ENCODE measurements at places on chromosomes 5 and 9. TPM values are rescaled to one million over a fixed set of nuclear protein-coding genes. Genes with fewer than 3 reads are reported as not detected.
A peak's percentile ranks its signal among the peaks of the same experiment; 100 is the strongest.

CCNJL gene
- total RNA-seq, result 1.1 TPM

PCDHA3 gene
- not detected for total RNA-seq

GRCh38 chr5:133396187-133396741 lies 216.1 kb downstream of the FSTL4 start:
- H3K36me3 ChIP-seq, result no peaks in the 10 kb centered on the region
- no peak overlapping the region for H3K27ac ChIP-seq
- peaks cover 3% of the 10 kb centered on the region for H3K27me3 ChIP-seq
- DNase-seq, result no peak
- no peaks in the 10 kb centered on the region for H3K4me1 ChIP-seq

- DNase-seq, result no peak
- peaks cover 7% of the 10 kb centered on the region for H3K36me3 ChIP-seq
- peaks cover 31% of the 10 kb centered on the region for H3K4me1 ChIP-seq
- peak overlapping the region; percentile 93 for H3K4me3 ChIP-seq
- H3K27me3 ChIP-seq, result no peaks in the 10 kb centered on the region
- H3K27ac ChIP-seq, result no peak overlapping the region
Observed at GRCh38 chr9:126862104-126862761, 1.8 kb downstream of the ZBTB34 start.

- H3K4me3 ChIP-seq, result no peak overlapping the region
- H3K27ac ChIP-seq, result no peak overlapping the region
- H3K27me3 ChIP-seq, result no peaks in the 10 kb centered on the region
- DNase-seq, result no peak
Observed at GRCh38 chr5:117327511-117327910, 752.9 kb upstream of the SEMA6A start.

DNA sequence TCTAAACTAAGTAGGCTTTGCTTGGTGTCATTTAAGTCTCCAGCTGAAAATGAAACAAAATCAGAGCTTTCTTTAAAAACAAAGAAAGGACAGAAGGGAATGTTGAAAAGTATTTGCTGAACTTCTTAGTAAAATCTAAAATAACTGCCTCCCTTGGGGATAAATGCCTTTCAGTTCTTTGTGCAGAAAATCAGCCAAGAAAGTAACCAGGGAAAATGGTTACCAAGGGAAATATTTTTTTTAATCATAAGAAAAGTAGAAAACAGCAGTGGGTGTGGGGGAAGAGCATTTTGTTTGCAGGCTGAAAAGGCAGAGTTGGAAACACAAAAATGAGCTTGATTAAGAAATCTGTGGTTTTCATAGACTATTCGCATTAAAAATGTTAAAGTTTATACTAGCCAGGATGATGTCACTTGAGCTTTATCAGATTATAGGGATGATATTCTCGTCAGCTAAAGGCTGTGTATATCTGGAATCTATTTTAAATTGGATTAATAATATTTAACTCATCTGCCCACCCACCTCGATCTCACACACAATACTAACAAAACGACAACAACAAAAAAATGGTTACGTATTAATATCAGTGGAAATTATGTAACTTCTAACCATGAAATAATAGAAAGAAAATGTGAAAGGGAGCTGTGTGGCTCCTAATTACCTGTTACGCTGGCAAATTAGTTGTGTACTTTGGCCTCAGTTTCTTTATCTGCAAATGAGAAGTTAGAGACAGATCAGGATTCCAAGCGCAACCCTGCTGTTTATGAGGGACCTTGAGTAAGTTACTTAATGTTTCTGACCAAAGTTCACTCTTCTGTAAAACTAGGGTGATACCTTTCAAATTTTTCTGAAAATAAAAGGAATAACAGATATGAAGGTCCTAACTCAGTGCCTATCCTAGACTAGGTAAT lies at the start of gene ECM2:
Gene ECM2 (minus strand): TSS at position 51 of the 911 bp plus-strand sequence. CDS start 13,124 bp downstream, outside the sequence.
- H3K36me3 ChIP-seq, result no peaks in the 10 kb centered on the region
- peaks cover 36% of the 10 kb centered on the region for H3K4me1 ChIP-seq
- no peaks in the 10 kb centered on the region for H3K27me3 ChIP-seq
- DNase-seq, result no peak
- peak within 1 kb of the TSS; percentile 21 for H3K4me3 ChIP-seq

Measured in HepG2 (cell line).